ENCODE measurements at places on chromosomes 6 and 20.

DNA sequence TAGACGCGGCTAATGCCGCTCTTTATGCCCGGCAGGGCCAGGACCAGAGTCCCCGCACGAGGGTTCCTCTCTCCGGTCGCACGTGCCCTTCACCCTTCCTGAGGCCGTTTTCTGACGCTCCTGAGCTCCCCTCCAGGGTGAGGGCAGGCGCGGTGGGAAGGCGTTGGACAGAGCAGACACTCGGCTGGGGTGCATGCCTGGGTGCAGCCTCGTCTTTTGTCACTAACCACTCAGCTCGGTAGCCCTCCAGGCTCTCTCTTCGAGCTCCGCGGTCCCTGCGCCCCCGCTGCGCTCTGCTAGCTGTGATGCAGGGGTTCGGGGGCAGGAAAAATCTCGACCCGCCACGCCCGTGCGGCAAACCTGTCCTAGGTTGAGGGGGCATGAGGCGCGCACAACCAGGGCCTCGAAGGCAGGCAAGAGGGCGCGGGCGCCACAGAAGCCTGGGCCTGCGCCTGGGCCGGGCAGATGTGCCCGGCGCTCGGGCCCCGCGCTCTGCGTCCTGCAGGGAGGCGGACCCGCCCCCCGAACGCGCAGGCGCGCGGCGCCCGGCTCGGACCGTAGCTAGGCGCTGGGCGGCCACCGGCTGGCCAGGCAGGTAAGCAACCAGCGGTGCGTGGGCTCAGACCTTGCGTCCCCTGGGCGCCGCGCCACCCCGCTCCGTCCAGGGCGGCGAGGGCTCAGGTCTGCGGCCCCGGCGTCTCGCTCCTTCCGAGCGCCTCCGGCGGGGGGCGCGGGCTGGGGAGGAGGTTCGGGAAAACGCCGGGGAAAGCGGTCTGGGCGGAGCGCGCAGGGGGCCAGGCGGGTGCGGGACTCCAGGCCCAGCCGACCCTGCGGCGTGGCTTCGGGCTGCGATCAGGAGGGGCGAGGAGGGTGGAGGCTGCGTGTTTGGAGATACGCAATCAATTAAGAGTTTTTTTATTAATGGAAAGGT, at the start of gene L3MBTL1:
TSS of gene L3MBTL1 (plus strand) at position 548 of the 931 bp plus-strand sequence. CDS start 5,807 bp downstream, outside the sequence.
- DNase-seq, result peak; percentile 77

GRCh38 chr6:110826236-110827129, 11.2 kb upstream of the CDK19 start:
- no peak for DNase-seq

GRCh38 chr6:123625696-123626095, 11.1 kb downstream of the TRDN start:
- DNase-seq, result no peak

- no peak for DNase-seq
Observed at GRCh38 chr6:45676380-45676779, 298.6 kb upstream of the SUPT3H start.

- no peak for DNase-seq
Observed at GRCh38 chr6:11386323-11386722, 151.2 kb upstream of the TMEM170B start.

GRCh38 chr20:21804802-21805201, 99.3 kb downstream of the PAX1 start:
- DNase-seq, result no peak

DNA sequence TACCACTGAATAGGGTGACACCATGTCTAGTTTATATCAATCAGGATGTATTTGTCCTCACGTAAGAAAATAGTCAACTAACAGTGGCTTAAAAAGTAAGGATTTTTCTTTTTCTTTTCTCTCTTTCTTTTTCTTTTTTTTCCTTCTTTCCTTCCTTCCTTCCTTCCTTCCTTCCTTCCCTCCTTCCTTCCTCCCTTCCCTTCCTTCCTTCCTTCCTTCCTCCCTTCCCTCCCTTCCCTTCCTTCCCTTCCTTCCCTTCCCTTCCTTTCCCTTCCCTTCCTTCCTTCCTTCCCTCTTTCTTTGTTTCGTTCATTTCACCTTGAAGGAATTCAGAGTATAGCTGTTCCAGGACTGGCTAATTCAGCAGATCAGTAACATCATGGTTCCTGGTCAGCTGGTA, 83.2 kb downstream of the SOX4 start:
- no peak for DNase-seq

- DNase-seq, result no peak
Observed at GRCh38 chr20:37290158-37290810, 829 bp downstream of the MANBAL start.

DNA sequence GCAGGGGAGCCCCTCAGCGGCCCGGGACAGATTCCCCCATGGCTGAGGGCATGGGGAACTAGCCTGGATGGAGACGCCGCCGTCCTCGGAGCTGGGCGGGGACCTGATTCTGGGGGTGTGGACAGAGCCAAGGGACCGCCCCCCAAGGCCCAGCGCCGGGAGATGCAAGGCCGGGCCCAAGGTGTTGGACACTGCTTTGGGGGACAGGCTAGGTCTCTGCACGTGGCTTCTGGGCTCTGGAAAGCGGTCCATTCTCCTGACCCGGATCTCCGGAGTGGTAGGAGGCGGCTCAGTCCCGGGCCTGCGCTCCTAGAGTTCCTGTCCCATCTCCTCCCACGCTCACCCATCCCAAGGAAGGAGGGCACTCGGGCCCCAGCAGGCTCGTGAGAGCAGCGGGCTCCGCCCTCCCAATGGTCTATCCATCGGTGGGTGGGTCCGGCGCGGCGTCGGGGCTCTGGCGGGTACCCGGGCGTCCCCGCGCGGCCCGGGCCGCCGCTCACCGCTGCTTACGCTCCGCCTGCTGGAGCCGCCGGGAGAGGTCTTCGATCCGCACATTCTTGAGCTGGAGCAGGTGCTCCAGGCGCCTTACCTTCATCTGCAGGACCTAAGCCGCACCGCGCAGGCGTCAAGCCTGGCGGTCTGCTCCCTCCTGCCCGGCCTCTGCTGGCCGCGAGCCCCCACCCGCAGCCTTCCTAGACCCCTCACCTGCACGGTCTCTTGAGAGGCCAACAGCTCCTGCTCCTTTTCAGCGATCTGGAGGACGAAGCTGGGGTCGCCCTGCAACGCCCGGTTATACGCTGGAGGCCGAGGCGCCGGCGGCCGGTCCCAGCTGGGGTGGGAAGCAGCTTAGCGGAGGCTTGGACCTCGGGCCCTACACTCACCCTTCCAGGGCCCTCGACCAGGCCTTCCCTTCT, 3.3 kb downstream of the SPEF1 start:
- DNase-seq, result peak; percentile 62

- DNase-seq, result no peak
Observed at GRCh38 chr6:13431861-13432465, 55.4 kb downstream of the GFOD1 start.

DNA sequence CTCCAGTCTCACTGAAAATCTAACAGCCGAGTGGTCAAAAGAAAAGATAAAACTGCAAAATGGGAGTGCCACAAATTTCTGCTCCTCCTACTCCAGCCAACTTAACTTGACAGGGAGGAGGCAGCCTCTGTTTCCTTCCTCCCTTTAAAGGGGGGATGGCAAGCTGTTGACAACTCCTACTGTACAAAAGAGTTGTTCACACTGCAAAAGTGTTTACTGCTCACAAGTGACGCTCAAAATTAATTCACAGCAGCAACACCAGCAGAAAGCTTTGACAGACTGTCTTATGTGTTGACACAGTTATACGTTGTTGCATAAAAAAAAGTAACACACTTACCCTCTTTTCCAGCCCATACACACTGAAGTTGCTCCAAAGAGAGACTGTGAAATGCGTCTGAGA, 169.8 kb downstream of the BACH2 start:
- no peak for DNase-seq

DNA sequence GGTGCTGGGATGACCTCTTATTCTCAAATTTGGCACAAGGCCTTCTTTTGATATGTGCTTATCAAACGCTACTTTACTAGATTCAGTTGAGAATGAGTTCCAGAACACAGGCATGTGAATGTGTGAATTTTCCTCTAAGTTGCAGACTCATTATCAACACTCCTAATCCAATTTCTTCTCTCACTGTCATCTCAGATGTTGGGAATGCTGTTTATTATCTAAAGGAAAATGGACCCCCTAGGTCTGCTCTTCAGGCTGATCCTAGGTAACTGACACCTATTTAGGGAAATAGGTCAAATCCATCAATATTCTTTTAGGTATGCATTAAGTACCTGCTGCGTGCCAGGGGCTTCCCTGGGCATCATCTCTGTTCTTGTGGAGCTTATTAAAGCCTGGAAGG, 215.0 kb upstream of the NOX3 start:
- DNase-seq, result no peak

- DNase-seq, result no peak
Observed at GRCh38 chr6:38909015-38909730, 139.4 kb upstream of the GLP1R start.

- DNase-seq, result no peak
Observed at GRCh38 chr20:59827138-59828056, 106.0 kb downstream of the SYCP2 start.

- DNase-seq, result no peak
Observed at GRCh38 chr20:16569246-16570153, 3.7 kb downstream of the KIF16B start.

DNA sequence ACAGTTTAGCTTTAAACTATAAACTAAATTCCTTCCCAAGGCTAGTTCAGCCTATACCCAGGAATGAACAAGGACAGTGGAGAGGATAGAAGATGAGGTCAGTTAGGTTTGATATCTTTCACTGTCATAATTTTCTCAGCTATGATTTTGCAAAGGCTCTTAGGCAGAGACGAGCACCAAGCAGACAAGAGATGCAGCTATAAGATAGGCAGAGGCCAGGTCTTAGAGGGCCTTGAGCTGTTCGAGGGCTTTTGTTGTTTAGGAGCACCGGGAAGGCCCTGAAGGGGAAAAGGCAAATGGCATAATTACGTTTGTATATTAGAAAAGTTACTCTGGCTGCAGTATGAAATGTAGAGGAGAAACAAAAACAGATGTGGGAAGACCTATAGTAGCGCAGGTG, 59.8 kb downstream of the DOP1A start:
- no peak for DNase-seq

- peak; percentile 37 for DNase-seq
Observed at GRCh38 chr6:130676077-130676772, 151.0 kb upstream of the SMLR1 start.

- DNase-seq, result peak; percentile 36
Observed at GRCh38 chr6:133286765-133287164, 45.6 kb downstream of the EYA4 start.

DNA sequence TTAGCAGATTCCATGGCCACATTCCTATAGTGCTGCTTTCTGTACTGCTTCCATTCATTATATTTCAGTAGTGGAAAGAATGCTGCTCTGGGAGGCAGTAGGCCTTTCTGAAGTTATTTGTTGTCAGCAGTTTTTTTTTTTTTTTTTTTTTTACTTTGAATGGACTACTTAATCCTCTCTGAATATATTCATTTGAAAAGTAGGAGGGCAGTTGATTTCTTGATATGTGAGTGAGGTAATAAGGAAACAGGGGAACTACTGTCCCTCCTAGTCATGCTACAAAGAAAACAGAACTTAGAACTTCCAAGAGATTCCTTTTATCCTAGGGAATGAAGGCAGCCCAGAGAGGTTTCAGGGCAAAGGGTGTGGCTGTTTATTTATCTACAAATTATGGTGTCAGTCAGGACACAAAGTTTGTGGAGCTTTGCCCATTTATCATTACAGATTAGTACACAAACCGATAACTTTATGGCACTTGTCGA, 155.9 kb downstream of the JARID2 start:
- no peak for DNase-seq

GRCh38 chr6:4661391-4661790, 114.8 kb upstream of the CDYL start:
- no peak for DNase-seq

GRCh38 chr20:50635676-50636600, 55.4 kb downstream of the RIPOR3 start:
- peak; percentile 78 for DNase-seq

GRCh38 chr20:38267296-38267695, 6.8 kb upstream of the KIAA1755 start:
- DNase-seq, result no peak

GRCh38 chr20:63711085-63711645, 3.3 kb downstream of the ZGPAT start:
- no peak for DNase-seq

DNA sequence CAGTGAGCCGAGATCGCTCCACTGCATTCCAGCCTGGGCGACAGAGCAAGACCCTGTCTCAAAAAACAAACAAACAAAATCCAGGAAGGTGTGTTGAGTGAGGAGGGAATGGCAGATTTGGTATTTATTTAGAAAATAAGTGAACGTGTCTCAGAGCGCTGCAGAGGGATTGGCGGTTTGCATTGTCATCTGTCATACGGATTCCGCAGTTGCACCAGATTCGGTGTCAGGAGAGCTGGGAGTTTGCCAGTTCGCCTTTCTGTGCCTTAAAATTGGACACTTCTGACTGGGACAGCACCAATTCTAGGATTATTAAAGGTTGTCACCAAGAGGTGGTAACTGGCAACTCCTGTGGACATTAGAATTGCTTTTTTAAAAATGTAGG, 912 bp downstream of the SNRNP48 start:
- peak; percentile 35 for DNase-seq

- DNase-seq, result no peak
Observed at GRCh38 chr20:59942245-59942644, 2.1 kb downstream of the FAM217B start.

GRCh38 chr6:111536910-111537527, 54.0 kb upstream of the REV3L start:
- DNase-seq, result no peak

GRCh38 chr6:32842021-32842650, 1.7 kb downstream of the PSMB8 start:
- DNase-seq, result no peak

GRCh38 chr6:144595266-144595665, 310.1 kb downstream of the UTRN start:
- peak; percentile 15 for DNase-seq

DNA sequence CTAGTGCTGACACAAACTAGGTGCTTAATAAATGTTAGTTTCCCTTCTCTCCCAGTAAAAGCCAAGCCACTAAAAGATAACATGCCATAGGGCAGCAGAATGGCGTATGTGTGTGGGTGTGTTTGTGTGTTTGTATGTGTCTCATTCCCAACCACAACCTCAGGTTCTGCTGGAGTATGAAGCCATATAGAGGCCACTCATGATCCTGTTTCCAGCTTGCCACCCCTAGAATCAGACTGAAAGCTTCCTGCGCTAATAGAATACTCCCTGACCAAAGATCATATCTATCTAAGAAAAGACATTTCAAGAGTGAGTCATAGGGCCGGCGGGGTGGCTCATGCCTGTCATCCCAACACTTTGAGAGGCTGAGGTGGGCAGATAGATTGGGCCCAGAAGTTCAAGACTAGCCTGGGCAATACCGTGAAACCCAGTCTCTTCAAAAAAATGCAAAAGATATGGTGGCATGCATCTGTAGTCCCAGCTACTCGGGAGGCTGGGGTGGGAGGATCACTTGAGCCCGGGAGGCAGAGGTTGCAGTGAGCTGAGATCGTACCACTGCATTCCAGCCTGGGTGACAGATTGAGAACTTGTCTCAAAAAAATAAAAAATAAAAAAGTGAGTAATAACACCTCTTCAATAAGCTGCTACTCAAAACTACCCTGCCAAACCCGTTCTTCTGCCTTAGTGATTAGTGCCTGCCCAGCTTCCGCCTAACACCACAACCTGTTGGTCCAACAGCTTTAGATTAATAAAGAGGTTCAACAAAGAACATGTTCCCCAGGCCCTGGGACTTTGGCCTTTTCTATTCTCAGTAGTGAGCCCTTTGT, 11.8 kb upstream of the SNRPC start:
- peak; percentile 11 for DNase-seq

All from eye (tissue), 1 donor.